ENCODE measurements at places on chromosomes 16 and 17.

DNA sequence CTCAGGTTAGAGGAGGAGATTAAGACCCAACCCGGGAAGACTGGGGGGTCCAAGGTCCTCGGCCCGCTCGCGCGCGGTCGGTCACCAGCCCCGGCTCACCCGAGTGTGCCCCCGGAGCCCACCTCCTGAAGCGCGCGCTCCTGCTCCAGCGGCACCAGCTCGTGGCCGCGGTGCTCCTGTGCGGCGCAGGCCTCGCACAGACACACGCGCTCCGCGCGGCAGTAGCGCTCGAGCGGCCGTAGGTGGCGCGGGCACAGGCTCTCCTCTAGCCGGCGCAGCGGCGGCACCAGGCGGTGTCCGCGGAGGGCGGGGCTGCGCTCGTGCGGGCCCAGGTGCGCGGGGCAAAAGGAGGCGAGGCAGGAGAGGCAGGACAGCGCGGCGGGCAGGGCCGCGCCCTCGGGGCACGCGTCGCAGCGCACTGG is 618 bp downstream of the TRIM47 start:
- H3K36me3 ChIP-seq, result peaks cover 6% of the 10 kb centered on the region
- peaks cover 64% of the 10 kb centered on the region for H3K4me1 ChIP-seq
- DNase-seq, result peak; percentile 65
- H3K27ac ChIP-seq, result peak overlapping the region; percentile 66

- no peak for DNase-seq
- no peaks in the 10 kb centered on the region for H3K4me1 ChIP-seq
- peaks cover 35% of the 10 kb centered on the region for H3K36me3 ChIP-seq
- no peaks in the 10 kb centered on the region for H3K27me3 ChIP-seq
- H3K4me3 ChIP-seq, result no peak overlapping the region
Observed at GRCh38 chr17:59950049-59950448, 14.5 kb downstream of the RNFT1 start.

- no peak overlapping the region for H3K27ac ChIP-seq
- DNase-seq, result no peak
- no peaks in the 10 kb centered on the region for H3K27me3 ChIP-seq
Observed at GRCh38 chr17:38539386-38539785, 66.4 kb downstream of the SRCIN1 start.

GRCh38 chr17:37212179-37212578 is 163.6 kb upstream of the C17orf78 start:
- H3K4me3 ChIP-seq, result no peak overlapping the region
- H3K27me3 ChIP-seq, result no peaks in the 10 kb centered on the region
- no peak for DNase-seq
- H3K36me3 ChIP-seq, result peaks cover 2% of the 10 kb centered on the region

DNA sequence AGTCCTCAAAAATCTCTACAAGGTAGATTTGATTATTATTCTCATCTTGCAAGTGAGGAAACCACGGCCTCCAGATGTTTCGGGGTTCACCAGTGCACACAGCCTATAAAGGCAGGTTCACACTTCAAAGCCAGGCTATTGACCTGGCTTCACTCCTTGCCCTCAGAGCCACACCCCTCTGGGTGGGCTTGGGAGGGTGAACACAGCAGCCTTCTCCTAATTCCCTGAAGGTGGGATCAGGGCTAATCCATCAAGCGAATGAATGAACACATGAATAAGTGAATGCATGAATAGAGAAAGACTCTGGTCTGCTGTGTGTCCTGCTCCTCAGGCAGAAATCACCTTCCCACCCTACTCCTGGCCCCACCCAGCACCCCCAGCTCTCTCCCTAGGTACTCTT is 139.0 kb downstream of the CYLD start:
- no peak overlapping the region for H3K27ac ChIP-seq
- H3K4me1 ChIP-seq, result no peaks in the 10 kb centered on the region
- H3K27me3 ChIP-seq, result peaks cover 10% of the 10 kb centered on the region
- H3K36me3 ChIP-seq, result no peaks in the 10 kb centered on the region
- no peak for DNase-seq

GRCh38 chr16:66528294-66528693 is 21.6 kb downstream of the TK2 start:
- no peaks in the 10 kb centered on the region for H3K27me3 ChIP-seq
- no peak overlapping the region for H3K4me3 ChIP-seq
- no peak overlapping the region for H3K27ac ChIP-seq
- peaks cover 32% of the 10 kb centered on the region for H3K4me1 ChIP-seq
- no peak for DNase-seq

DNA sequence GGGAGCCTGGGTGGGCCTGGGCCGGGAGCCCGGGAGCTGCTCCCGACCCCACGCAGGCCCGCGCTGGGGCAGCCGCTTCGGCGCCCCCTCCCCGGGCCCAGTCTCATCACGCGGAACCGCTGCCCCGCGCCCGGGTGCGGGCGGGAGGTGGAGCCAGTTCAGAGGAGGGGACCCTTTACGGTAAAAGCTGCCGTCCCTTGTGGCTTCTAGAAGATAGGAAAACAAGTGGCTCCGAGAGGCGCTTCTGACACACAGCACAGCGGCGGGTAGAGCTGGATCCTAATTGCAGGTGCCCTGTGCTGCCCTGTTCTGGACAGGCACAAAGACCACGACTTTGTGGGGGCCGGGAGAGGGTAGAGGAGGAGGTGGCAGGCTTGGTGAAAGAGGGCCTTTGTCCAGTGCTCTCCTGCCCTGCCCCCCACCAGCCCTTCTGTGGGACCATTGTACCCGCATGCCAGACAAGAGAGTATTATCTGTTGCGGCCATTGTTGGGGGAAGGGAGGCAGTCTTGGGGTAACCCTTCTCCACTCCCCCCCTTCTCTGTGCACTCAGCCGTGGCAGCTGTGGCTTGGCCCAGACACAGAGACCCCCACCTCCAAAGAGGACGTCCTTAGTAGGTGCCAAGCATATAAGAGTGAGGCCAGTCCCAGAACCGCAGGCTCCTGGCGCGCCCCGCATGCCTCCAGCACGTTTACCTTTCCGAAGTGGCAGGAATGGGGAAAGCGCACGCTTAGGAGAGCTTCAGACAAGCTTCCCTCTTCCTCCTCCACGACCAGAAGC is 736 bp downstream of the CNP start:
- DNase-seq, result peak; percentile 29
- H3K4me3 ChIP-seq, result peak overlapping the region; percentile 91
- peak overlapping the region; percentile 74 for H3K27ac ChIP-seq
- no peaks in the 10 kb centered on the region for H3K27me3 ChIP-seq
- peaks cover 19% of the 10 kb centered on the region for H3K36me3 ChIP-seq

GRCh38 chr17:74493331-74493833 is 26.9 kb downstream of the CD300A start:
- no peaks in the 10 kb centered on the region for H3K36me3 ChIP-seq
- H3K27me3 ChIP-seq, result no peaks in the 10 kb centered on the region
- H3K4me1 ChIP-seq, result peaks cover 3% of the 10 kb centered on the region
- H3K27ac ChIP-seq, result no peak overlapping the region
- DNase-seq, result peak; percentile 83
- no peak overlapping the region for H3K4me3 ChIP-seq

GRCh38 chr16:88936008-88936555 is 40.9 kb downstream of the CBFA2T3 start:
- H3K36me3 ChIP-seq, result no peaks in the 10 kb centered on the region
- no peak overlapping the region for H3K4me3 ChIP-seq
- DNase-seq, result peak; percentile 21
- no peak overlapping the region for H3K27ac ChIP-seq
- H3K4me1 ChIP-seq, result peaks cover 46% of the 10 kb centered on the region

- H3K4me3 ChIP-seq, result no peak overlapping the region
- no peaks in the 10 kb centered on the region for H3K36me3 ChIP-seq
- H3K27me3 ChIP-seq, result no peaks in the 10 kb centered on the region
- DNase-seq, result no peak
Observed at GRCh38 chr16:29699324-29700219, 20.6 kb downstream of the QPRT start.

- no peaks in the 10 kb centered on the region for H3K4me1 ChIP-seq
- H3K27me3 ChIP-seq, result no peaks in the 10 kb centered on the region
- H3K27ac ChIP-seq, result no peak overlapping the region
- no peak overlapping the region for H3K4me3 ChIP-seq
Observed at GRCh38 chr16:51674615-51675014, 523.5 kb upstream of the SALL1 start.

DNA sequence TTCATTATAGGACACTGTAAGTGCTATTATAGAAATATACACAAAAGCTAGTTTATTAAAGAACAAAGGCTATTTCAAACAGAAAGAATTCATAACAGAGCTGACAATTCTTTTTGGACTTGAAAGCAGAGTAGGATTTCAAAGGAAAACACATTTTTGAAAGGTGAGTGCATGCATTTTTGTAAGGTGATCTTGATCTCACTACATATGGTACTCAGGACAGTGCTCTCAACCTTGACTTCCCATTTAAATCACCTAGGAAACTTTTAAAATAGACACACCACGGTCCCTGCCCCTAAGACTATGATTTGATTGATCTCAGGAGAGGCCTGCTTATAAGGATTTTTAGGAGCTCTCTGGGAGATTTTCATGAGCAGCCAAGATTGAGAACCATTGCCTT is 1362.0 kb downstream of the CDH8 start:
- no peaks in the 10 kb centered on the region for H3K27me3 ChIP-seq
- no peak for DNase-seq
- H3K4me3 ChIP-seq, result no peak overlapping the region
- no peaks in the 10 kb centered on the region for H3K36me3 ChIP-seq
- no peaks in the 10 kb centered on the region for H3K4me1 ChIP-seq

GRCh38 chr17:67554634-67555033 is 163.1 kb upstream of the NOL11 start:
- DNase-seq, result no peak
- H3K4me3 ChIP-seq, result no peak overlapping the region
- peaks cover 3% of the 10 kb centered on the region for H3K4me1 ChIP-seq
- no peaks in the 10 kb centered on the region for H3K27me3 ChIP-seq
- H3K27ac ChIP-seq, result no peak overlapping the region
- peaks cover 28% of the 10 kb centered on the region for H3K36me3 ChIP-seq

DNA sequence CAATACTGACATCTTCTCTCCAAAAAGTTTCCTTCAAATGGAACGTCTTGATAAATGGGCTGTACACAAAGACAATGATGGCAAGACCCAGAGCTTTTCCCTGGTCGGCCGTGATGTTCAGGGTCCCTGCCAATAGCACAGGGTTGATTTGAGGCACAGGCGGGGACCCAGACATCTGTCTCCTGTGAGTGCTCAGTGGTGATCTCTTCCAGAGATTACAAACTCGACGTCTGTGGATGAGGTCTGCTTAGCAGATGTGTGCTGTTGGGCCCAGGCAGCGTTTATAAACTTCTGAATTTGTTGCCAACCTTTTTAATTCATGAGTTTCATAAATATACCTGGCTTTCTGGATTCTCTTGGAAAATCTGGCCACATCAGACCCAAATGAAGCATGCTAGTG is 14.9 kb downstream of the CPPED1 start:
- H3K4me3 ChIP-seq, result no peak overlapping the region
- DNase-seq, result no peak
- H3K4me1 ChIP-seq, result no peaks in the 10 kb centered on the region
- no peaks in the 10 kb centered on the region for H3K27me3 ChIP-seq

- H3K4me3 ChIP-seq, result peak overlapping the region; percentile 86
- peak overlapping the region; percentile 77 for H3K27ac ChIP-seq
- no peaks in the 10 kb centered on the region for H3K27me3 ChIP-seq
- peaks cover 29% of the 10 kb centered on the region for H3K4me1 ChIP-seq
- peak; percentile 73 for DNase-seq
Observed at GRCh38 chr17:42744283-42744805, 496 bp downstream of the EZH1 start.

DNA sequence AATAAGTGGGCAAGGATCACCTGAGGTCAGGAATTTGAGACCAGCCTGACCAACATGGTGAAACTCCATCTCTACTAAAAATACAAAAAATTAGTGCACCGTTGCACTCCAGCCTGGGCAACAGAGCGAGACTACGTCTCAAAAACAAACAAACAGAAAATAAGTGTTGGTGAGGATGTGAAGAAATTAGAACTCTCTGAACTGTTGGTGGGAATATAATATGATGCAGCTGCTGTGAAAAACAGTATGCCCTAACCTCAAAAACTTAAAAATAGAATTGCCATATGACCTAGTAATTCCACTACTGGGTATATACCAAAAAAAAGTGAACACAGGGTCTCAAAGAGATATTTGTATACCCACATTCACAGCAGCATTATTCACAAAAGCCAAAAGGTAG is 26.1 kb downstream of the GLG1 start:
- no peak overlapping the region for H3K4me3 ChIP-seq
- no peaks in the 10 kb centered on the region for H3K27me3 ChIP-seq
- no peak overlapping the region for H3K27ac ChIP-seq
- peaks cover 48% of the 10 kb centered on the region for H3K4me1 ChIP-seq
- DNase-seq, result no peak

DNA sequence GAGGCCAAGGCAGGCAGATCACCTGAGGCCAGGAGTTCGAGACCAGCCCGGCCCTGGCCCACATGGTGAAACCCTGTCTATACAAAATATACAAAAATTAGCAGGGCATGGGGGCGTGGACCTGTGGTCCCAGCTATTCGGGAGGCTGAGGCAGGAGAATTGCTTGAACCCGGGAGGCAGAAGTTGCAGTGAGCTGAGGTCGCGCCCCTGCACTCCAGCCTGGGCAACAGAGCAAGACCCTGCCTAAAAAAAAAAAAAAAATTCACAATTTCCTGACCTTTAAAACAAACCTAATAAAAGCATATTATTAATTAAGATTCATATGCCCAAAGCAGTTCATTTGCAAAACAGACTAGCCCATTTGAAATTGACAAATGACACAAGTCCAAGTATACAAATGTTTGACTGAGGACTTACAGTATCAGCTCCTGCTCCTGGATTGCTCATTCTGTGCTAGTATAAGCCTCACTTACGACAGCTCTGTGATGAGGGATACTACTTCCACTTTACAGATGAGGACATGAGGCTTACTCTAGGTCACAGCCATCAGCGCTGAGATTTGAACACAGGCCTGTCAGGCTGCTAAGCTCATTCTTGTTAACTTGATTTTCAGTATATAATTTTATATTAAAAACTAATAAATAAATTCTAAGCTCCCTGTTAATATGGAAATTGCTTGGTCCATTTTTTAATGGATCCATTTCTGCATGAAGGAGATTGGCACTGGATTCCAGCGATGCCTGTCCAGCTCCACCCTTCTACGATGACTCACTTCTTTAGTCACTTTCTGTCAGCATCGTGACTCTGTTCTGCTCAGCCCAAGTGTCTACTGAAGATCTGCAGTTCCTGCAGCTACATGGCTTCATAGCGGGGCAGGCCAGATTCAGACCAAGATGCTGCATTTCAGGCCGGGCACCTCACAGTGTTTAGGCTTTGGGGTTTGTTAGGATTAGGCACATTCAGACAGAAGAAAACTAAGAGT is 88.2 kb downstream of the WDR59 start:
- no peak for DNase-seq
- H3K4me3 ChIP-seq, result no peak overlapping the region
- H3K27me3 ChIP-seq, result no peaks in the 10 kb centered on the region
- no peaks in the 10 kb centered on the region for H3K4me1 ChIP-seq

- H3K27me3 ChIP-seq, result no peaks in the 10 kb centered on the region
- no peaks in the 10 kb centered on the region for H3K36me3 ChIP-seq
- DNase-seq, result no peak
- H3K4me3 ChIP-seq, result no peak overlapping the region
- peaks cover 21% of the 10 kb centered on the region for H3K4me1 ChIP-seq
Observed at GRCh38 chr16:88566158-88566557, 4.0 kb upstream of the ZC3H18 start.

GRCh38 chr16:54341892-54342776 is 55.5 kb upstream of the IRX3 start:
- no peak overlapping the region for H3K4me3 ChIP-seq
- DNase-seq, result no peak
- H3K27ac ChIP-seq, result no peak overlapping the region
- H3K27me3 ChIP-seq, result no peaks in the 10 kb centered on the region
- H3K36me3 ChIP-seq, result no peaks in the 10 kb centered on the region

GRCh38 chr17:34133350-34133749 is 121.7 kb upstream of the CCL2 start:
- H3K4me1 ChIP-seq, result no peaks in the 10 kb centered on the region
- no peak overlapping the region for H3K27ac ChIP-seq
- no peak overlapping the region for H3K4me3 ChIP-seq
- DNase-seq, result no peak
- H3K27me3 ChIP-seq, result no peaks in the 10 kb centered on the region

All from CD4-positive, alpha-beta T cell (primary cell).